Natural killer cell (primary cell): ENCODE measurements at places on chromosomes 1 and 21. TPM values are rescaled to one million over a fixed set of nuclear protein-coding genes. Genes with fewer than 3 reads are reported as not detected.
A peak's percentile ranks its signal among the peaks of the same experiment; 100 is the strongest.

FHAD1 gene
- 1.9 TPM for total RNA-seq

DNA sequence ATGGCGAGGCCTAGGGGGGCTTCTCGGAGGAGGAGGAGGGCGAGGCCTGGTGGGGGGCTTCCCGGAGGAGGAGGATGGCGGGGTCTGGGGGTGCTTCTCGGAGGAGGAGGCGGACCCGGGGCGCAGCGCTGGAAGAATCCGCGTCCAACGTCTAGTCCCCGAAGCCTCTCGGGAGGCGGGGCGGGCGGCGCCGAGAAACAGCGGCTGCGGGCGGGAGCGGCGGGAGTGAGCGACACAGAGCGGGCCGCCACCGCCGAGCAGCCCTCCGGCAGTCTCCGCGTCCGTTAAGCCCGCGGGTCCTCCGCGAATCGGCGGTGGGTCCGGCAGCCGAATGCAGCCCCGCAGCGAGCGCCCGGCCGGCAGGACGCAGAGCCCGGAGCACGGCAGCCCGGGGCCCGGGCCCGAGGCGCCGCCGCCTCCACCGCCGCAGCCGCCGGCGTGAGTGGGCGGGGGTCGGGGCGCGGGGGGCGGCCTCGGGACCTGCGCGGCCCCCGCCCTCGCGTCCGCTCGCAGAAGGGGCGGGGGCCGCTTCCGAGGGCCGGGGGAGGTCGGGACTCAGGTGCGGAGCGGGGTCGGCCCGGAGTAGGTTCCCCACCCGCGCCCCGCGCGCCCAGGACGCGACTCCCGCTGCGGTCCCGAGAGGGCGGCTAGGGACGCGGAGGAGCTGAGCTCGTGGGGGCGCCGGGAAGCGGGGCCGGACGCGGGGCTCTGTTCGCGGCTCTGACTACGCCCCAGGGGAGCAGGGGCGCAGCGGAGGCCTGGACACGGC is at the start of gene KLHL17:
TSS of gene KLHL17 (plus strand) at position 222 of the 769 bp plus-strand sequence. CDS start at position 332, 110 bp downstream.
- H3K27me3 ChIP-seq: no peaks in the 10 kb centered on the region
- H3K27ac ChIP-seq: peak within 1 kb of the TSS; percentile 50
- H3K4me3 ChIP-seq: peak within 1 kb of the TSS; percentile 50

GRCh38 chr1:95311014-95311413 is 77.0 kb downstream of the RWDD3 start:
- no peak overlapping the region for H3K27ac ChIP-seq
- no peaks in the 10 kb centered on the region for H3K27me3 ChIP-seq

DNA sequence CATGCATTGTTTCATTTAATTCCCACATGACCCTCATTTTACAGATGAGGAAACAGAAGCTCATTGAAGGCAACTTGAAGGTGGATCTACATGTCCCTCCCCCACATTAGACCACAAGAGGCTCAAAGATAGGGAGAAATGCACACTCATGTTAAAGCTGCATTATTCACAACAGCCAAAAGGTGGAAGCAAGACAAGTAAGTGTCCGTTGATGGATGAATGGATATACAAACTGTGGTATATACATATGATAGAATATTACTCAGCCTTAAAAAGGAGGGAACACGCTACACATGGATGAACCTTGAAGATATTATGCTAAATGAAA is 149.7 kb upstream of the JUN start:
- H3K36me3 ChIP-seq: no peaks in the 10 kb centered on the region
- peaks cover 8% of the 10 kb centered on the region for H3K4me1 ChIP-seq
- no peaks in the 10 kb centered on the region for H3K27me3 ChIP-seq
- no peak overlapping the region for H3K27ac ChIP-seq

DNA sequence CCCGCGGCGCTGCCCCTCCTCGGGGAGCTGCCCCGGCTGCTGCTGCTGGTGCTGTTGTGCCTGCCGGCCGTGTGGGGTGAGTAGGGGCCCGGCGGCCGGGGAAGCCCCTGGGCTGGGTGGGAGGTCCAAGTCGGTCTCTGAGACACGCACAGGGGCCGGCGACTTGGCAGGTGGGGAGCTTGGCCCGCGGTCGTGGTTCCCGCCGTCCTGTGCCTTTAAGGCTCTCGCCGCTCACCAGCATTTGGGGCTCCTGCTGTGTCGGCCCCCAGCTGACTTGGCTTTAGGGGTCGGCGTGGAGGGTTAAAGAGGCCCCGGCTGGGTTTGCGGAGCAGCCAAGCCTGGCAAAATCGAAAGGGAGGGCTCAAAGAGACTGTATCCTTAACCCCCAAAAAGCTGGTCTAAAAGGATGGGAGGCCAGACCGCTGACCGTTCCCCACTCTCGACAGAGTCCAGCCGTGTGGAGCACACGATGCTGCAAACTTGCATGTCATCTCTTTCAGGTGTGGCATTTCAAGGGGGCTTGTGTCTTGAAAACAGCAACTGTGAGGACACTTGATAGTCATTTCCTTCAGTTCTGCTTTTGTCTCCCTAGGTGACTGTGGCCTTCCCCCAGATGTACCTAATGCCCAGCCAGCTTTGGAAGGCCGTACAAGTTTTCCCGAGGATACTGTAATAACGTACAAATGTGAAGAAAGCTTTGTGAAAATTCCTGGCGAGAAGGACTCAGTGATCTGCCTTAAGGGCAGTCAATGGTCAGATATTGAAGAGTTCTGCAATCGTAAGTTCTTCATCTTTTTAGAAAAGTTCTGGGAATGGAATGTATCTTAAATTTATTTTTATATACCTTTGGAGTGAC is 540 bp downstream of the CD55 start:
- H3K4me3 ChIP-seq: peak overlapping the region; percentile 91
- H3K27me3 ChIP-seq: no peaks in the 10 kb centered on the region
- peak overlapping the region; percentile 93 for H3K27ac ChIP-seq
- peaks cover 13% of the 10 kb centered on the region for H3K4me1 ChIP-seq
- peaks cover 35% of the 10 kb centered on the region for H3K36me3 ChIP-seq
- DNase-seq: peak; percentile 44
